ENCODE measurements at places on chromosomes 12 and 14.

DNA sequence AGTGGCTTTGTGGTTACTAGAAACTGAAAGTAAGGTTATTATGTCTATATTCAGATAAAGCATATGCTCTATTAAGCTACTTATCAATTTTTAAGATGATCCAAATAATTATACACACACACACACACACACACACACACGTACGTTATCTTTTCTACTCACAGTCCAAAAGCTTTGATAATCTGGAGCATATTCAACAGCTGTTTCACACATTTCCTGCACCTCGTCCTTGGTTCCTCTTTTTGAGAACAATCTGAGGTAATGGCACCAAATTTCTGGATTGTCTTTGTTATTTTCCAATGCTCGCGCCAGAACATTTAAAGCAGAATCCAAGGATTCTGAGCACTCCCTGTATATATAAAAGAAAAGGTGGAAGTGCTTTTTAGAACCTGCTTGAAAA lies 37.5 kb downstream of the ZFC3H1 start:
- no peak for DNase-seq

DNA sequence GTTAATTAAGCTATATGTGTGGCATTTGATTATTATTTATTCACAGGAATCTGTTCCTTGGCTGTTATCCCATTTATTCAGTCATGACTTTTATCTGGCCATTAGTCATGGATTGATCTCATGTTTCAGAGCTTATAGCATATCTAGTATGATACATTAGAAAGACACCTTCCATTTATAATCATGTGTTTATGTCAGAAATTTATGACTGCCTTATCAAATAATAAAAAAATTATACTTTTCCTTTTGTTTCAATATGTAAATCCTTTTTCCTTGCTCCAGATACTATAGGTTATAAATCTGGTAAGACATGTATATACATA lies 248.0 kb upstream of the PDE3A start:
- no peak for DNase-seq

- DNase-seq = no peak
Observed at GRCh38 chr14:34985740-34986139, 2.9 kb downstream of the SRP54 start.

GRCh38 chr12:92721656-92722055 lies 18.9 kb downstream of the PLEKHG7 start:
- no peak for DNase-seq

GRCh38 chr12:116525418-116526001 lies 33.7 kb upstream of the MAP1LC3B2 start:
- DNase-seq = no peak

- no peak for DNase-seq
Observed at GRCh38 chr14:68786491-68787091, 6.3 kb downstream of the ZFP36L1 start.

DNA sequence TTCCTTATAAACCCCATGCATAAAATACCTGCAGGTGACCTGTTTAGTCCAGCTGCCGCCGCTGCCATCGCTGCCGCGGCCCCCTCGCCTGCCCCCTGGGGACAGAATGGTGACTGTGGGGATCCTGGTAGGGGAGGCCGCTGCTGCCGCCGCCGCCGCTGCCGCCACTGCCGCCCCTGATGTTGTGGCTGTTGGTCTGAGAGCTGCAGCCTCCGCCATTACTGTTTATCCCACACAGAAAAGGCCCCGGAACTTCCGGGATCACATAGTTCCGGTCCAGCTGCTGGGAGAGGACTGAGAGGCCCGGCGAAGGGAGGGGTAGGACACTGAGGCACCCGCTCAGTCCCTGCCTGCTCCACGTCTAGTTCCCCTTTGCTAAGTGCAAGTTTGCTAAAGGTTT lies 244.9 kb downstream of the C12orf50 start:
- DNase-seq = no peak

- DNase-seq = no peak
Observed at GRCh38 chr14:25340882-25341281, 290.9 kb upstream of the STXBP6 start.

DNA sequence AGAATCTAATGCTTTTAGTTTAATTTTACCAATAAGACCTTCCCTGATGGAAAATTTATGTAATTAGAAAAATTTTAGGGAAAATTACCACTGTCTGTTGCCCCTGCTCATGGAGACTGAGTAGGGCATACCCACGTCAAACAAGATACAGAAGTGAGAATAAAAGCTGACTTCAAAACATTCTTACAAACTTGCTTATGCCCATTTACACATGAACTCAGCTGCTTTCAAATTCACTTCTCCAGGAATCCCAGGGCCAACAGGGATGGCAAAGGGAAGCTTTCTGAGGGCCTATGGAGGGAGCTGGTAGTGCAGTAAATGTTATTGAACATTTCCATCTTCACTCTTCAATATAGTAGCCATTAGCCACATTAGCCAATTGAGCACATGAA lies 4.8 kb upstream of the NINJ2 start:
- DNase-seq = no peak

DNA sequence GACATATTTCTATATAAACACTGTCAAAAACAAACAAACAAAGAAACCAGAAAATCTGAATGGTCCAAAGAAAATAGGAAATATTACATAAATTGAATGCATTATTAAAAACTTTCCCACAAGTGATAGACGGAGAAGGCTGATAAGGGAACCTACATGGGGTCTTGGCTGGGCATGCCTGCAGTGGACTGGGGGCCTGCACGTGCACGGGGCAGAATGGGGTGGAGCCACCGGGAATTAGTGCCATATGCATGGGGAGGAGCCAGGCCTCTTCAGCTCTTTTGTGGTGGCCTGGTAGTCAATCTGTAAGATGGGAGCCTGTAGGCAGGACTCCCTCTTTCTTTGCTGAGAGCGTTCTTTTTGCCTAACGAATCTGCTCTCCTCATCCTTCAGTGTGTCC lies 1031.7 kb upstream of the FBXO33 start:
- DNase-seq = no peak

GRCh38 chr12:4780641-4781611 lies 60.7 kb downstream of the GALNT8 start:
- DNase-seq = no peak

DNA sequence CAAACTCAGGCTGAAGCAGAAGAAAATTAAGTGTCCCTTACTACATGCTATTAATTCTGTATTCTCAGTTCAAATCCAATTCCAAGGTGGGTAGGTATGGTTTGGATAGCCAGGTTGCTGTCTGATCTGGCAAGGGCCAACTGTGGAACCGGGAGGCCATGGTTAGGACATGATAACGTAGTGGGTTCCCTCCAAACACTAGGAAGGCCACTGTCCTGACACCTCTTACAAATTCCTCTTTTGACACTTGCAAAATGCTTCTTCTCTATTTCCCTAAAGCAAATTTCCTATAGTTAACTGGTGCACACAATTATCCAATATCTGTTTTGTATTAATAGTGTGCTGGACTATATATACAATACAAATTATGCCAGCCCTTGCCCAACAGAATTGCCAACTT lies 70.8 kb downstream of the RNF34 start:
- no peak for DNase-seq

DNA sequence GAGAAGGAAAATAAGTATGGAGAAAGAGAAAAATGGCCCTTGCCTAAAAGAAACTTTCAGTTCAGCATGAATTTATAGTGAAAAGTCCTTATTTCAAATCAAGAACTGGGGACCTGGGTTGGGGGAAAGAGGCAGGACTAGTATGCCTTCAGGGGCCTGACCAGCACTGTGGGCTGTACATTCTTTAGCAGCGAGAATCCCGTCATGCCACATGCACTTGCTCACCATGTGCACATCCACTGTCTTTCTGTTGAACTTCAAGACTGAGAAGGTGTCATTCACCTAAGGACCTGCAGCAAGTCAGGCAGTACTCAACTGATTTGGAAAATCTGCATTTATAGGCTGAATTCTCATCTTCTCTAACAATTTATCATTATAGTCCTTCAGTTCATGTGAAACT lies 50.2 kb downstream of the RAB35 start:
- DNase-seq = no peak

- no peak for DNase-seq
Observed at GRCh38 chr12:115402443-115403180, 718.6 kb upstream of the TBX3 start.

DNA sequence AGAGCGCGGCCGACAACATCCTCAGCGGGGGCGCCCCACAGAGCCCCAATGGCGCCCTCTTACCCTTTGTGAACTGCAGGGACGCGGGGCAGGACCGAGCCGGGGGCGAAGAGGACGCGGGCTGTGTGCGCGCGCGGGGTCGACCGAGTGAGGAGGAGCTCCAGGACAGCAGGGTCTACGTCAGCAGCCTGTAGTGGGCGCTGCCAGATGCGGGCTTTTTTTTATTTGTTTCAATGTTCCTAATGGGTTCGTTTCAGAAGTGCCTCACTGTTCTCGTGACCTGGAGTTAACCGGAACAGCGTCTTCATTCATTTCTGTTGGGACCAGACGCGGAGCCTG lies 103.8 kb upstream of the FKBP4 start:
- no peak for DNase-seq

DNA sequence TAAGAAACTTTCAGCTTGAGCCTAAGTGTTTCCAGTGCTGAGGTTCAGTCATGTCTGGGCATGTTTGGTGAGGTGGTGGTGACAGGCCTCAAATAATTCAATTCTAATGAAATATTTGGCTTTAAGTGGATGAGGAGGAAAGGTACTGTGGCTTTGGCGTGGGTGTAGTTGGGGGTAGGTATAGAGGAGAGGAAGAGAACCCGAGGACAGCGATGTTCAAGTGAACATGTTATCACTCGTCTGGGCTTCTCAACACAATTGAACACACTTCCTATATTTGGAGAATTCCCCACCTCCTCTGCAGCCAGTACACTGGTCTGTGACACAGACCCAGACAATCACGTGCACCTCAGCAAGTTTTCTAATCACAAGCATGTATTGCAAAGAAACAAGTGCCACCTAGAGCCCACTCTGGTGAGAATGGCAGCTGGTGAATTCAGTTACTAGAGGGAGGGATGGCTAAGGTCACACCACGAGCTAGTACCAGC lies 53.0 kb downstream of the IFNG-AS1 start:
- DNase-seq = no peak

GRCh38 chr12:74334780-74335179 lies 202.9 kb upstream of the ATXN7L3B start:
- no peak for DNase-seq

- no peak for DNase-seq
Observed at GRCh38 chr12:2168808-2169207, 116.0 kb downstream of the CACNA1C start.

DNA sequence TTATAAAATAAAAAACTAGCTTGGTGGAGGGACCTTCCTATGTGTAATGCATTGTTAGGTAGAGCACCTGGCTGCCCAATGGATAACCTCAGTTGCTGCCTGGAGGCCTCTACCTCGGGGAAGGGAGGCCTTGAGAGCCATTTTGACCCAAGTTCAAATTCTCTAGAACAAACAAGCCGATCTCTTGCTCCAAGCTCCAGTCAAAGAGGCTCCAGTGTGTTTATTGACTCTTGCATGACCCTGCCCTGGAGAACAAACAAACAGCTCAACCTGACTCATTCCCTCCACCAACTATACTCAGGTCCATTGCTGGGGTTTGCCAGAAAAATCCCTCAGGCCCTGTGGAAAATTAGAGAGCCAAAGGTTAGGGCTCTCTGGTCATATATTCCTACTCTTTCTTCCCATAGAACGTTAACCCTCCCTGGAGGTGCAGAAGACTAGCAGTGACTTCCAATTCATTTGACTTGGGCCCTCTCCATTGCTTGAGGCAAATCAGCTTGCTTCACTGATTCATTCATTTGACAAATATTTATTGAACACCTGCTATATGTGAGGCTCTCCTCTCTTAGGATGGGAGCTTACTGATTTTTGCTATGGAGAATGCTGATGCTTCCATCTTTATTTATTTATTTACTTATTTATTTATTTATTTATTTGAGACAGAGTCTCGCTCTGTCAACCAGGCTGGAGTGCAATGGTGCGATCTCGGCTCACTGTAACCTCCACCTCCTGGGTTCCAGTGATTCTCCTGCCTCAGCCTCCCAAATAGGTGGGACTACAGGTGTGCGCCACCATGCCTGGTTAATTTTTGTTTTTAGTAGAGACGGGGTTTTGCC lies 73.7 kb upstream of the CISTR start:
- DNase-seq = no peak

DNA sequence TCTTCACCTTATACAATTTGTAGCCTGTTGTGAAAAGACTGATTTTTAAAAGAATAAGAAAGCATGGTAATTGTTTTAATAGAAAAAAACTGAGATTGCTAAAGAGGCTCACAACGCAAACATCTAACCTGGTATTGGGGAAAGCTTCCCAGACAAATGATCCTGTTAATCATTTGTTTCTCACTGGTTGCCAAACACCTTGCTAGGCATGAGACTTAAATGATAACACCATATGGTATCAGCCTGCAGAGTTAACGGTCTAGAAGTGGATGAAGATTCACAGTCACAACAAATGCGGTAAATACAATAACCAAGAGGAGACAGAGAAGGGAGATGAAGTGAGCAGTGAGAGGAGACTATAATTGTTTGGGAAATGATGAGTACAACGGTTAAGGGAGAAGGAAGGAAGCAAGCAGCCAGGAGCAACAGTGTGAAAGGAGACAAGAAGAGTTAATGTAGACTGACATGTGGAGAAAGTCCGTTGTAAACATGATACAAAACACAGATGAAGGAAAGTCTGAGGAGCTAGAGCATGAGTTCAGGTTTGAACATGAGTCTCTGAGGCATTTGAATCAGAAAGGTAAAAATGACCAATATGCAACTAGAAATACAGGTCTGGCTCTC lies 19.8 kb downstream of the GXYLT1 start:
- no peak for DNase-seq

DNA sequence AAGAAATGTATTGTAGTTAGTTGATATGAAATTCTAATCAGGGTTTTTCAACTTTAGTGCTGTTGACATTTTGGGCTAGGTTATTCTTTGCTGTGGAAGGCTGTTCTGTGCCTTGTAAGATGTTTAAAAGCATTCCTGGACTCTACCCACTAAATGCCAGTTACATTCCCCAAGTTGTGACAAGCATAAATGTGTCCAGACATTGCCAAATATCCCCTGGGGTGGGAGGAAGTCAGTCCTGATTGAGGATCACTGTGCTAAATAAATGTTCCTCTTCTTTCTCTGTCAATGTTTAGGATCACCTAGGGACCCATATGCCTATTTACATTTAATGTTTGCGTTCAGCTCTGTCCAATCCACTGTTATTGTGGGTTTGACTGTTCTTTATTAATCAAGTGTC lies 268.3 kb downstream of the TMTC2 start:
- DNase-seq = no peak

- DNase-seq = no peak
Observed at GRCh38 chr12:105858981-105859710, 279.6 kb downstream of the NUAK1 start.

DNA sequence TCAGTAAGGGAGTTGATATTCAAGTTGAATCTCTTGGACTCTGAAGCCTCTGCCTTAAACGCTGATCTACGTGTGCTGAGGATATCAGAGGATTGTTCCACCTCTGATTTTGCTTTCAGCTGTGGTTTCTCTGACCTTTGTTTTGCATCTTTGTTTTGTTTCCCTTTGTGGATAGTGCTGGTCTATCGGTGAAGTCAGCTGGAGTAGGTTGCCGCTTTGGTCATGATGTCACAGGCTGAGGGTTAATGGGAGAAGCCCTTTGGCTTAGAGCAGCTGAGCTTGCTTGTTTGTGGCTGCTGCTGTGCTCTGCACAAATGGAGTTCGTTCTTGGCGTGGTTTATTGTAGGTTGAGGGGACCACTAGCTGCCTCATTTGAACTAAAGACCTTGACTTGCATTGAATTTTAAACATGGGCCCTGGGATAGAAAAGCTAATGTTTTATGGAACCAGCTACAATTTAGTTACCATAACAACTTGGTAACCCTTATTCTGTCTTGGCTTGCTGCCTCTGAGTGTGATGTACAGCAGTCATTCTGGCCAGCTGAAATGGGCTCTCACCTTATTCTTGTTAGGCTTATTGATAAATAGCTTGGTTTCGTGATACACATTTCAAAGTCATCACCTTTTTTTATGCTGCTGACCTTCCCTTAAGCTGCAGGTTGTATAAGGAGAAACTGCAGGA lies 284.5 kb upstream of the E2F7 start:
- DNase-seq = no peak
